ENCODE measurements at places on chromosomes 7 and 10.

GRCh38 chr10:12214093-12214492 is 18.1 kb downstream of the CDC123 start:
- no peak for DNase-seq

GRCh38 chr10:80461208-80462183 is 7.4 kb downstream of the TSPAN14 start:
- DNase-seq: no peak

- DNase-seq: no peak
Measured at GRCh38 chr7:127582361-127582760, 3.0 kb downstream of the GCC1 start.

- no peak for DNase-seq
Measured at GRCh38 chr7:87473986-87474385, 1.5 kb downstream of the ABCB4 start.

GRCh38 chr7:78073609-78074382 is 275.2 kb downstream of the PHTF2 start:
- no peak for DNase-seq

DNA sequence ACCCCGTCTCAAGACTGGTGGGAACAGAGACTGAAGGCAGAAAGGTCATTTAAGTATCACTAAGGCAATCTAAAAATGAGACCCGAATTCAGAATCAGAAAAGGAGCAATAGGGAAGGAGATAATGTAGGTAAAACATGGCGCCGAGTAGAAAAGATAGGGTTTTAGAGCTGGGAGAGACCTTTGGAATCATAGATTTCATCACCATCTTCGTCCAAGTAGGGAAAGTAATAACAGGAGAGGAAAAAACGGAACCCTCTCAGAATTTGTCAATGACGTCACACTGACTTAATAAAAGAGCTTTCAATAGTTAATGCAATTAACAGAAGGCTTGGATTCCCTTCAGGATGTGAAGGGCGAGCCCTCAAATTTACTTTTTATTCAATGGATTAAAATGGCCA is 1.0 kb upstream of the UBN2 start:
- DNase-seq: no peak

GRCh38 chr7:76317782-76318487 is 15.5 kb downstream of the HSPB1 start:
- peak; percentile 92 for DNase-seq

GRCh38 chr7:93053949-93054943 is 63.5 kb downstream of the SAMD9 start:
- no peak for DNase-seq

DNA sequence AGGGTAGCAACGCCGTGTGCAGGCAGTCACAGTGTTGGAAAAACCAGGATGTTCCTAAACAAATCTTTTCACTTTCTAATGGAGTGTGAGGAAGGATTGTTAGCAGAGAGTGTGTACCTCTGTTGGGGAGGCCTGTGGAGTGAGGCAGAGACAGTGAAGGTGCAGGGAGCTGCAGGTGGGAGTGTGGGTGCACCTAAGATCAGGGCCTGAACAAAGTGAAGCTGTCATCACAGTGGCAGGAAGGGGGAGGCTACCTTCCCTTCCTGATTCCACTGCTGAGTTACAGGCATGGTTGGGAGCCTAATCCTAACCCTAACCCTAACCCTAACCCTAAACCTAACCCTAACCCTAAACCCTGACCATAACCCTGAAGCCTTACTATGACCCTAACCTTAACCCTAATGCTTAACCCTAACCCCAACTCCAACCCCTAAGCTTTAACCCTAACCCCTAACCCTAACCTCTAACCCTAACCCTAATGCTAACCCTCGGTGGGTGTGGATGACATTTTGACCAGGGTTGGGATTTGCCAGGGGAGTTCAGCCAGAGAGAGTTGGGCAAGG is 158.8 kb upstream of the KLF6 start:
- no peak for DNase-seq

- DNase-seq: no peak
Measured at GRCh38 chr7:150745086-150745485, 7.9 kb downstream of the GIMAP5 start.

GRCh38 chr10:110398419-110399105 is 93.8 kb upstream of the SMNDC1 start:
- DNase-seq: no peak

DNA sequence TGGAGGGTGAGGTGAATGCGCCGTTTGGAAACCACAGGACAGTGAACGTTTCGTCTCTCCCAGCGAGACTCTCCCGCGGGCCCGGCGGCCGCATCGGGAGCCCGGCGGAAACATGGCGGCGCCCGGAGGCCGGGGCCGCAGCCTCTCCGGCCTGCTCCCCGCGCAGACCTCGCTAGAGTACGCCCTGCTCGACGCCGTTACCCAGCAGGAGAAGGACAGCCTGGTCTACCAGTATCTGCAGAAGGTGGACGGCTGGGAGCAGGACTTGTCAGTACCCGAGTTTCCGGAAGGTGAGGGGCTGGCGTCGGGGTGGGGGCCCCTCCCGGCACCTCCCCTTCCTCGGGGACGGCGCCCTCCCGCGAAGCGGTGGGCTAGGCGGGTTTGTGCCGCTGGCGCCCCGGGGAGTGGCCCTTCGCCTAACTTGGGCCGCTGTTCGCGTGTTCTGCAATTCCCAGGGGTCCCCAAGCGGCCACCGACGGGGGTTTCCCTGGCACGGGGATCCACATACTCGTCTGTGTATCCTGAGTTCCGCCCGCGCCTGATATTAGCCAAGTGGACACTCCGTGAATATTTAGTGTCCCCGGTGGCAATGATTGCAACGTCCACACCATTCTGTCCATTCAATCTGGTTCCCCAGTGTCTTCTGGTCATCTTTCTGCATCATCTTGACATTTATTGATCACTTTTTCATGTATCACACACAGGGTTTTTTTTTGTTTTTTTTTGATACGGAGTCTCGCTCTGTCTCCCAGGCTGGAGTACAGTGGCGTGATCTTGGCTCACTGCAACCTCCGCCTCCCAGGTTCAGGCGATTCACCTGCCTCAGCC is 514 bp downstream of the NHLRC2 start:
- peak; percentile 36 for DNase-seq

- DNase-seq: no peak
Measured at GRCh38 chr10:104350127-104350635, 3.5 kb upstream of the CFAP58 start.

- no peak for DNase-seq
Measured at GRCh38 chr10:38038932-38039245, 28.4 kb downstream of the ZNF33A start.

GRCh38 chr7:135774284-135774683 is 25.7 kb upstream of the FAM180A start:
- no peak for DNase-seq

DNA sequence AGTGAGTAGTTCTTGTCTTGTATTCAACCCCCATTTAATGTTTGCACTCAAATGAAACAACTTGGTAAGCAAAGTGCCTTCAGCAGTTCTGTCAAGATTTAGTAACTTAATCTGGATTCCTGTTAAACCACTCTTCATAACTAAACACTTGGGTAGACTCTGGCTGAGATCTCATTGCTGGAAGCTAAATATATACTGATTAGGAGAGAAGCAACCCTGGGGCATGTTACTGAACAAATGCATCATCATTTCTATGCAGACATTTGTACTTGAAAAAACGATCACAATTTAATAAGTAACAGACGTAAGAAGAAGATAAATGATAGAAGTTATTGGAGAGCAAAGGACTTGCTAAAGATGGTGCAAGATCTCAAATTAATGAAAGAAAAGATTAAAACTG is 308.4 kb upstream of the POM121L12 start:
- no peak for DNase-seq

DNA sequence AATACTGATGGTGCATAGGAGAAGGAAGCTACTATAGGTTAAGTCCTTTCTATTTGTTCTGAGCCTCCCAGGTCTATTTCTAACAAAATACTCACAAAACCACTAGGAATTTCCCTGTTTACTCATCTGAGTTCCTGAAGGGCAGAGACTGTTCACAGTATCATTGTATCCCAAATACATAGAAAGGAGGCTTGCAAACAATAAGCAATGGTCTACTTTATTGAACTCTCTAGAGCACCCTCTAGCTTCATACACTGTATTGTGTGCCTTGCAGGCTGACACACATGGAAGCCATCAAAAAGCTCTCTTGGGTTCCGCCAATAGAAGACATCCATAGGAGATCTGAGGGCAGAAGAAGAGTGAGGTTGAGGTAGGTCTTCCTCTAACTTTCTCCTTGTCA is 826.1 kb downstream of the GRM8 start:
- DNase-seq: no peak

DNA sequence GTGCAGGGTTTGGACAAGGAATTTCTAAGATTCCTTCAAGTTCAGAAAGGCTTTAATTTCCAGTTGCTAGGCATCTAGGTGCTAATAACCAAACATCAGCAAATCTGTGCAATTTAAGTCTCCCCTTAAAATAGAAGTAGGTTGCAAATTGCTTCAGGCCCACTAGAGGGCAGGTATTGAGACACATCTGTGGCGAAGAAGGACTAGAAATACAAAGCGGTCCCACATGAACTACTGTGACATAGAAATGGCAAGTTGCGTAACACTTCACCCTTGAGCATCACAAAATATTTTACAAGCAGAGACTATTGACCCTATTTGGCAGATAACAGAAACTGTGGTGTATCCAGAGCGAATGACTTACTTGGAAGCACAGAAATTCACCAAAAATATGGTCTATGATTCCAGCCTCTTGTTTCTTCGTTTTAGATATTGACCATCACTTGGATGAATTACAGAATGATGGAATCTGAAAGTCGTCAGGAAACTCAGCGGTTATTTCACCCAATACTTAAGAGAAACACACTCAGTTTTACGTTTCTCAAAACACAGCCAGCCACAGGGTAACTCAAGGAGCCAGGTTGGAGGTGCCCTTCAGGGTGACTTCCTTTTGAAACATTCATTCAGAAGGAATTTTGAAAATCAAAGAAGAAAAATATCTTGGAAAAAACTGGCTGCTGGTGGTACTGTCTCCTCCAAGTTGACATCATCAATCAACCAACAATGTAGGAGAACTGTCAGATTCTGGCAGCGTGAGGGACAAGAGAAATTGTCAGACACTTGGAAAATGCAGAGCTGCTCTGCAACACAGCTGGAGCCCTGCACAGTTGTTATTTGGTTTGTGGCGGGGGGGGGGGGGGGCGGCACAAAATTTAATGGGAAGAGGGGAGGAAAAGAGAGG is 256.3 kb upstream of the MINDY3 start:
- no peak for DNase-seq

DNA sequence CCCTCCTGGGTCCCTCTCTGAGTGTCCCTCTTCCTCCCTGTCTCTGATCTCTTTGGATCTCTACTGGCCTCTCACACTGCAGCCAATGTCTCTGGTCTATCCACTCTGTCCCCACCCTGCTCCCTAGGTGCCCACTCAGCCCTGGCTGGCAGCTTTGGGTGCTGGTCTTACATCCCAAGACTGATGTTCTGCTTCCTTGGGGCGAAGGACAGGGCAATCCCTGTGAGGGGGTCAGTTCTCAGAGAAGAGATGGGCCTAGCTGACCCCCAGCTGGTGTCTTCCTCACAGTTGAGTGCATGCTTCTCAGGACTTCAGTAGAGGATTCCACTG is 51.7 kb upstream of the CAMK2B start:
- DNase-seq: no peak

GRCh38 chr10:99775850-99776249 is 6.6 kb upstream of the ABCC2 start:
- no peak for DNase-seq

DNA sequence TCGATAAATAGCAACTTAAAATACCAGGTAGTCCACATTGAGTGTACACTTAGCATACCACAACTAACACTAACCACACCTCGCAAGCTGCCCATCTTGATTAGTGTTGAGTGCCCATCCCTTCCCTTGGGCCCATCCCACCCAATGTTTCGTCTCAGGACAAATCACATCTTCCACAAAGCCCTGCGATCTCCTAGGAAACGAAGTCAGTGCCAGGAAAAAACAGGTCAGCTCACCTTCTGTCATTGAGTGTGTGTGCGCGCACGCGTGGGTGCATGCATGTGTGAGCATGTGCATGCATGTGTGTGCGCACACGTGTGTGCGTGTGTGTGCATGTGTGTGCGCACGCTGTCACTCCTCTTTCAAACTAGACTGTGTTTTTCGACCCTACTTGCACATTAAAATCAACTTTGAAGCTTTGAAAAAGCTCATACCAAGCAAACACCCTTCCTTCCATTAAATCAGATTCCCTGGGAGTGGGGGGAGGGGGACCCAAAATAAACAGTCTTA is 48.8 kb upstream of the OPALIN start:
- DNase-seq: no peak

- DNase-seq: no peak
Measured at GRCh38 chr7:2833083-2833910, 10.8 kb downstream of the GNA12 start.

GRCh38 chr7:111676811-111677210 is 114.5 kb upstream of the IMMP2L start:
- DNase-seq: no peak

- no peak for DNase-seq
Measured at GRCh38 chr7:119090851-119091250, 866.3 kb downstream of the ANKRD7 start.

DNA sequence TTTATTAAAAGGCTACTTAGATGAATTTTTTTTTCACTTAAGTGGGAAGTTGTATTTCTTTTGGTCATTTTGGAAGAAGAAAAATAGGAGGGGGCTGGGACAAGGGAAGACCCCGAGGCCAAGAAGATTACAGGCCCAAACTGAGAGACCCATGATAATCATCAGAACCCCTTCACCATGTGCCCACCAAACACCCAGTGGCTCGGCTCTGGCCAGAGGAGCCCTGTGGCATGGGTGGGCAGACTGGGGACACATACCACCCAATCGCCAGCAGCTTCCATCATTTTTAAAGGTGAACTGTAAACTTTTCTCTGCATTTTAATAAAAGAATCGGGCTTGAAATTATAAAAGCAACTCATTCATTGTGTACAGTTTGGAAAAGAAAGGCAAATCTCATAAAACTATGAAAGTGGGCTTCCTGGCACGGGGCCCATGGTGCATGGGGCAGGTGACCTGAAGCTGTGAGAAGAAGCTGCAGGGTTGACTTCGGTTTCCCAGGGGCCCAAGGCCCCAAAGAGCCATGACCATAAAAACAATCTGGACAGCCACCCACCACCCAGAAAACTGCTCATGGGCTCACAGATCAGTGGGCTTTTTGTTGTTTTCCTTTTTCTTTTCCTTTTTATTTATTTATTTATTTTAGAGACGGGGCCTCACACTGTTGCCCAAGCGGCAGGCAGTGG is 29.4 kb upstream of the RET start:
- no peak for DNase-seq

DNA sequence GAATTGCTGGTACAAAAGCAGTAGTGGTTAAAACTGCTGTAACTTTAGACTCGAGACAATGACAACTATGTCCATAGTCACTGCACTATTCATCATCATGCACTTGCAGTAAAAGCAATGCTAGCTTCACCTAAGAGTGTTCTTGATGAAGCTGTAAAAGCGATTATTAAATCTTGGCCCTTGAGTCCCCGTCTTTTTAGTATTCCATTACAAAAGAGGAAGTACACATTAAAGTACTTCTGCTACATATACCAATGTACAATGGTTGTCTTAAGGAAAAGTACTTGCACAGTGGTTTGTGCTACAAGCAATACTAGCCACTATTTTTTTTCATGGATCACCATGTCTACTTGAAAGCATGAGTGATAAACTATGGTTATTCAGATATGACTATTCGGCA is 78.3 kb downstream of the ATAD1 start:
- no peak for DNase-seq

- DNase-seq: no peak
Measured at GRCh38 chr7:111050875-111051416, 40.0 kb upstream of the LRRN3 start.

GRCh38 chr10:74026428-74027015 is 28.6 kb downstream of the VCL start:
- no peak for DNase-seq

Data from tibial nerve (tissue), 4 donors.